ENCODE measurements at places on chromosomes 16 and 17.

DNA sequence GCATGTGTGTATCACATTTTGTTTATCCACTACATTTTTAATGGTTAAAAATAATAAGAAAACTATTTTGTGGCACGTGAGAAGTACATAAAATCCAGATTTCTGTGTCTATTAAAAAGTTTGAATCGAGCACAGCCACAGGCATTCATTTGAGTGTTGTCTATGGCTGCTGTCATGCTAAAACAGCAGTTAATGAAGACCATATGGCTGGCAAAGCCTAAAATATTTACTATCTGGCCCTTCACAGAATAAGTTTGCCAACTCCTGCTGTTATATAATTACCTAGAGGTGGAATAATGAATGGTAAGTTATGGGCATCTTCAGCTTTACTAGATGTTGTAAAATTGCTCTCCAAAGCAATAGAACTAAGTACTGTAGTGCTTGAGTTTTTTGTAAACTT lies 30.5 kb downstream of the TMEM98 start:
- no peaks in the 10 kb centered on the region for H3K36me3 ChIP-seq
- peaks cover 3% of the 10 kb centered on the region for H3K27me3 ChIP-seq
- no peak overlapping the region for H3K27ac ChIP-seq
- no peaks in the 10 kb centered on the region for H3K4me1 ChIP-seq
- H3K4me3 ChIP-seq, result no peak overlapping the region

DNA sequence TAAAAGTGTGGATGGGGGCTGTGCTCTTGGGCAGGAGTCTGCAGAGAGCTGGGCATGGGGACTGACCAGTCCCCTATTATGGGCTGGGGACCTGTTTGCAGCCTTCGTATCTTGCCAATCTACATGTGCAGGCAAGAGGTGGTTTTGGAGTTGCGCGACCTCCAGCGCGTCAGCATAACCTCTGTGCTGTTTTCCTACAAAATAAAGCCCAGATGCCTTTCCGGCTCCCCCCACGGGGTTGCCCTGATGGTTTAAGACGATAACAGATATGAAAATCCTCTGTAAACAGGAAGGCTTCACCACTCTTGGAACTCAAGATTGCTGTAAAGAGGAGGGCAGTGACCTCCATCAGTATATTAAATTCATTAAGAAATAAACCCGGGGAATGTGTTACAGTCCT lies 16.5 kb upstream of the SPPL2C start:
- H3K4me3 ChIP-seq, result no peak overlapping the region
- H3K27me3 ChIP-seq, result no peaks in the 10 kb centered on the region
- no peak for DNase-seq
- no peaks in the 10 kb centered on the region for H3K4me1 ChIP-seq

GRCh38 chr17:80072410-80072809 lies 29.0 kb upstream of the GAA start:
- no peaks in the 10 kb centered on the region for H3K36me3 ChIP-seq
- H3K4me1 ChIP-seq, result peaks cover 6% of the 10 kb centered on the region
- no peak for DNase-seq
- no peak overlapping the region for H3K4me3 ChIP-seq

DNA sequence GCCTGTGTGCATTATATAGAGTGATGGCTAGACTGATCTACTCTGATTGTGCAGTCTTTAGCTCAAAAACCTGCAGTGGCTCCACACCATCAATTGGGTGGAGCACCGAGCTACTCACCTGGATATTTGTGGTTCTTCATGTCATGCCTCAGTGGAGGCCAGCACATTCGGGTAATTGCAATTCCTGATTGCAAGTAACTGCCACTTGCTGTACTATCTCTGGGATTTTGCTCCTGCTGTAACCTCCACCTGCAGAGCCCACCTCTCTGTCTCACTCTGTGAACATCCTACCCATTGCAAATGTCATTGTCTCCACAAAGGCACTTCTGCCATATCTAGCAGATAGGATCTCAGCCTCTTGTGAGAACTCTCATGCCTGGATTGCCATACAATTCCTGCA lies 1.7 kb upstream of the CCL1 start:
- DNase-seq, result no peak
- no peak overlapping the region for H3K27ac ChIP-seq
- H3K36me3 ChIP-seq, result no peaks in the 10 kb centered on the region
- H3K4me3 ChIP-seq, result no peak overlapping the region

DNA sequence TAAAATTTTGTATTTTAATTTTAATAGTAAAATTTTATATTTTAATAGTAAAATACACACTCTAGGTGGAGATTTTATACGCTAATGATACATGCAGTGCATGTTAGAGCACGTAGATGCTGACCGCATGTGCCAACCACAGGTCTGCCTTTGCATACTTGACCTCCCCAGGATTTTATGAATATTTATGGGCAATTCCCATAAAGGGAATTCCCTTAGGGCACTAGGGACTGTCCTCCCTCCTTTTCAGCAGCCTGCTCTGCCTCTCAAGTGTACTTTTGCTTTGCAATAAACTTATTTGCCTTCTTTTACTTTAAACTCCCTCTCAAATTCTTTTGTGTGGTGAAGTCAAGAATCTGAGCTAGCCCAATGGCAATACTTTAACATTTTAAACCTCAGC lies 217.7 kb upstream of the CDH8 start:
- no peaks in the 10 kb centered on the region for H3K27me3 ChIP-seq
- no peaks in the 10 kb centered on the region for H3K4me1 ChIP-seq
- H3K4me3 ChIP-seq, result no peak overlapping the region
- H3K27ac ChIP-seq, result no peak overlapping the region
- DNase-seq, result no peak
- no peaks in the 10 kb centered on the region for H3K36me3 ChIP-seq

DNA sequence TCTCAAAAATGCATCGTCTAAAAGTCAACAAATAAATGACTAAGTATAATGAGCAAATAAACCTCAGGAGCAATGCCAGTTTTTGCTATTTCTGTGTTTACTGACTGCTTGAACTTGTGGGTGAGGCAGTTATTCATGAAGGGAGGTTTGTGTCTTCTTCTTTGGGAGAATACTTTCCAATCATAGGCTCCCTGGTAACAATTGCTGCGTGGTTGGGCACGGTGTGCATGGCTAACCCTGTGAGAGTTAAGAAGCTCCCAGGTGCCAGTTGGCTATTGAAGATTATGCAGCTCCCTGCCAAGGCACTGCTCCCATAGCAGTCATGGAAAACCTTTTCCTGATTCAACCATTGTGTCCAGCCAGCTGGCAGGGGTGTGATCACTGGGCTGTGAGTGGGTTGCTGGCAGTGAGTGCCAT lies 775.9 kb upstream of the GOT2 start:
- no peak overlapping the region for H3K27ac ChIP-seq
- DNase-seq, result no peak
- H3K27me3 ChIP-seq, result no peaks in the 10 kb centered on the region
- no peaks in the 10 kb centered on the region for H3K36me3 ChIP-seq
- H3K4me1 ChIP-seq, result no peaks in the 10 kb centered on the region

- H3K4me1 ChIP-seq, result no peaks in the 10 kb centered on the region
- DNase-seq, result no peak
- no peaks in the 10 kb centered on the region for H3K36me3 ChIP-seq
These were observed 15.5 kb upstream of the RBFOX3 start for GRCh38 chr17:79626156-79626890.

DNA sequence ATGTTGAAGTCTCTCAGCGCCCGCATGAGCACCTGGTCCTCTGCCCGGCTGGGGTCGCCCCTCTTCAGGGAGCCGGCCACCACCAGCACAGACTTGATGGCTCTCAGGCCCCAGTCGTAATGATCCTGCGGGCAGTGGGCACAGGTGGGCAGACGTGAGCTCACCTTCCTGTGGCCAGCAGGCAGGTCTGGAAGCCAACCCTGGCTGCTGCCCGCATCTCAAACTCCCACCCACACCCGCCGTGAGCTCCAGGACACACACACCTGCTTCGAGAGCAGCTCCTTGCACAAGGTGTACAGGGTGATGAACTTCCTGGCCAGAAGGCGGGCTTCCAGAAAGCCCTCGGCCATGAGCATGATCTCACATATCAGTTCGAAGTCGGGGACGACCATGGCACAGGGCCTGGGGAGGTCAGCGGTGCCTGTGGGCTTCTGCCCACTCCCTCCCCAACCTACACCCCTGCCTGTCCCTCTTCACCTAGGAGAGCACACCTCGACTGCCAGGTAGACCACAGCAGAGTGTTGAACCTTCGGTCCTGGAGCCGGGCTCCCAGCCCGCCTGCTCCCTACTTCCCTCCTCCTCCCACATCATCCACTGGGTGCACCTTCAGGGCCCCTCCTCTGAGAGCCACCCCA lies 82.4 kb downstream of the DNAH17 start:
- no peaks in the 10 kb centered on the region for H3K4me1 ChIP-seq
- no peaks in the 10 kb centered on the region for H3K27me3 ChIP-seq
- H3K4me3 ChIP-seq, result no peak overlapping the region
- H3K27ac ChIP-seq, result no peak overlapping the region
- no peak for DNase-seq
- H3K36me3 ChIP-seq, result no peaks in the 10 kb centered on the region

DNA sequence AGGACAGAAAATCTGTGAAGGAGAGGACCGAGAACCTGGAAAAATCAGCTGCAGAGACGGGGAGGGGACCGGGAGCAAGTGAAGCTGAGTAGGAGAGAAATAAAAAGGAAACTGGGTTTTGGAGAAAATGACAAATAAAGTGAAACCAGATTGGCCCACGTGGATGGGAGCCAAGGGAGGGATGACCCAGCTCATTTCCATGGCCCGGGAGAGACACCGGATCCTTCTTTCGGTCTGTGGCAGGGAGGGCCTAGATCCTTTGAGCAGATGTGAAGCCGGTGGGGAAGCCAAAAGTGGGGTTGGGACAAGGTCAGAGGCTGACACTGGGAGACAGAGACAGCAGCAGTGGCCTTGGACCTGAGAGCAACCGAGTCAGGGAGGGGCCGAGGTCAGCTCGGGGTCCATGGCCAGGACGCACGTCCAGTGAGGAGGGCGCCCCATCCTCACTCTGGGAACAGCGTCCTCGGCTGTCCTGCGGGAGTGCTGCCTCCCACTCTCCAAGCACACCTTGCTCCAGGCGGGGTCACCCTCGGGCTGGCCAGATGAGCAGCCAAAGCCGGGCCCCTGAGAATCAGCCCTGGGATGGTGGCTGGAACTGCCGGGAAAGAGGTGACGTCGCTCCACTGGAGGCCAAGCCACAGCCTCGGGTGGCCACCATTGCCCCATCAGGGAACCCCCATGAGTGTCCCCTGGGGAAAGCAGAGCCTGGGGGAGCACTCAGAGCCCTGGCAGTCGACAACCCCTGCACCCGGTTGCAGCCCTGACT lies 50.8 kb upstream of the CDR2 start:
- peaks cover 32% of the 10 kb centered on the region for H3K36me3 ChIP-seq
- DNase-seq, result no peak
- H3K4me3 ChIP-seq, result no peak overlapping the region
- no peak overlapping the region for H3K27ac ChIP-seq
- no peaks in the 10 kb centered on the region for H3K4me1 ChIP-seq

GRCh38 chr17:3972281-3972731 lies 8.1 kb upstream of the ATP2A3 start:
- no peaks in the 10 kb centered on the region for H3K27me3 ChIP-seq
- H3K27ac ChIP-seq, result no peak overlapping the region
- H3K36me3 ChIP-seq, result no peaks in the 10 kb centered on the region
- H3K4me3 ChIP-seq, result no peak overlapping the region

Measured in CD4-positive, CD25-positive, alpha-beta regulatory T cell (primary cell).